Substantia nigra (tissue), 51 donors: ENCODE measurements at places on chromosomes 3 and 15.

DNA sequence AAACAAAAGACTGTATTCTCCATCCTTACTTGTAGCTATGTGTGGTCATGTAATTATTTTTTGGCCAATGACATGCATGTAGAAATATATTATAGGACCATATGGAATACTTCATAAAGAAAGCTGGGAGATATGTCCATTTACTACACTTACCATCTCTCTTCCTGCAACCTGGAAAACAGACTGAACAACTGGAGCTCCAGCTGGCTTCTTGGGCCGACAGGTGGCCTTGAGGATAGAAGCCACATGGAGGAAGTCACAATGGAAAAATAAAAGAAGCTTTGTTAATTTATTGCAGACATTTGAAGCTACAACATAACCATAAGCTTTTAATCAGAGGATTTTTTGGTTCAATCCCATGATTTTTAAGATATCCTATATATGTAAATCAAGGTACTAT is 167.9 kb upstream of the CBLB start:
- DNase-seq: no peak

GRCh38 chr3:113658107-113658506 is 38.3 kb downstream of the USF3 start:
- DNase-seq: no peak

DNA sequence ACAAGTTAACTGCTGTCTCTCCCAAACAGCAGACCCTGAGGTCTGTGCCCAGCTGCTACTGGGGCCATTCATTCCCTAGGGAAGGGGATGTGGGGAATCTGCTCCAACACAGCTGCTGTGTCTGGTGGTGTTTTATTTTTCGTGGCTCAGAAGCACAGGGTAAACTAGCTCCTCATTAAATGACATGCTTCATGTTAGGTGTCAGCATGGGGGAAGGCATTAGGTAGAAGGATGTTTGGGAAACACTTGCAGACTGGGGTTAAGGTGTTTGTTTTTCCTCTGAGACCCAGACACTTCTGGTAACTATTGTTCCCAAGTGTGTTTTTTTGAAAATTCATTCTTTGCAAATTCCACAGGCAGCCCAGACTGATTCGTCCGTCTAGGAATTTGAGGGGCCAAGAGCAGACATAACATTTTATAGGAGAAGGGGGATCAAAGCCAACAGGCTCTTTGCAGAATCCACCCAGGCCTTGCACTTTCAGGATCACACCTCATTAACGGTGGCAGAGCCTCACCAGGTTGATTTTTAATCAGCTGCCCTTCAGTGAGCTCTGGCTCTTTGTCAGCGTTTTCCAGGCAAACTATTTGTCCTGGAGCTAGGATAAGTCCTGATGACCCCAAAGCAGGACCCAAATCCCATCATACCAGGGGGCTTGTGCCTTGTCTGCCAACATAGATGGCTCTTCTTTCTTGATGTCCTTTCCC is 65.4 kb upstream of the ITGA11 start:
- DNase-seq: no peak

DNA sequence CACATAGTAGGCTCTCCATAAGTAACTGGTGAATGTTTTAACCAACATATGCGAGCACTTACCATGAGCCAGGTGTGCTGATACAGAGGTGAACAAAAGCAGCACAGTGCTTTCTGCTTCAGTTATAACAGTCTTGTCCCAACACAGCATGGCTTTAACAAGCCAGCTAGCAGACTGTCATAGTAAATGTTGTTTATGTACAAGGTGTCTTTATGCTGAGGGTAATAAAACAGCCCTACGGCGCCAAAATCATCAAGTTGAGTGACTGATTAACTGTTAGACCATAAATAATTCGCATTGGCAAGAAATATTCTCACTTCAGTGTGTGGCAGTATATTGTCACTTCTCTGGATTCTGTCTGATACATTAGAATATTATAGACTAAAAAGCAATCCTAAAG is 646.0 kb upstream of the CFAP20DC start:
- no peak for DNase-seq

- no peak for DNase-seq
These were observed 49.5 kb downstream of the ARHGAP31 start for GRCh38 chr3:119343719-119344118.

- no peak for DNase-seq
These were observed 92.0 kb downstream of the GABRG3 start for GRCh38 chr15:27062951-27063350.

- DNase-seq: no peak
These were observed 1030.4 kb upstream of the CADM2 start for GRCh38 chr3:83928391-83928790.

DNA sequence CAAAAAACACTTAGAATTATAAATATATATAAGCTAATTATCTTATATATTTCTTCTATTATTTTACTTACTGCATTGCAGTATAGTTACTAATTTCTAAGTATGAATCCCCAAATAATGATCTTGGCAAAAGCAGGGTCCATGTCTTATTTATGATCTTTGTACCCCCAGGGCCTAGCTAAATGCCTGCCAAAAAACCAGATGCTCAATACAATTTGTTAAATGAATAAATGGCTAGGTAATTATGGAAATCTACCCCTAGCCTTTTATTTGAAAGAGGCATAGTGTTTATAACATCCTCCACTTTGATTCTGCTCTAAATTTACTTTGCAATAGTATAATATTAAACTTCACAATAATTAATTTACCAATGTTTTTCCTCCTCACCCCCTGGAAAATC is 69.5 kb downstream of the CSNK1G1 start:
- DNase-seq: no peak

- no peak for DNase-seq
These were observed 56.5 kb downstream of the ST6GAL1 start for GRCh38 chr3:186986816-186987215.

GRCh38 chr3:63855333-63855940 is 8.2 kb downstream of the THOC7 start:
- DNase-seq: no peak

GRCh38 chr3:100873611-100874010 is 119.6 kb downstream of the ABI3BP start:
- DNase-seq: no peak

GRCh38 chr3:77125966-77126365 is 86.1 kb downstream of the ROBO2 start:
- no peak for DNase-seq

DNA sequence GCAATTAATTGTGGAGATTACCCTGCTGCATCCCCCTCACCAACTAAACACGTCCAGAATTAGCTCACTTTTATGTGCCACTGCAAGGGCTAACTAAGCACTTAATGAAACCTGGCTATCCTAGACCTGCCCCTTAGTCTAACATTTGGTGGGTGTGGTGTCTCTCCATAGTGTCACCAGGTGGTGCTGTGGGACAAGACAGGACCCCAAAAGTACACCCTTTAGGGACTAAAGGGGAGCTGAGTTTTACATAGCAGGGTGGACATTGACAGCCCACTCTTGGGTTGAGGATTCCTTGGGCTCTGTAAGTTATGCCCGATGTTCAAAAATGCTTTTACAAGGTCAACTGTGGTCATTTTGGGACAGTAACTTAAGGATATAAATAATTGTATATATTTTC is 5.7 kb downstream of the DUT start:
- no peak for DNase-seq

- no peak for DNase-seq
These were observed 165.4 kb upstream of the DCBLD2 start for GRCh38 chr3:99066863-99067262.

GRCh38 chr3:54374214-54374852 is 252.0 kb downstream of the CACNA2D3 start:
- no peak for DNase-seq

- no peak for DNase-seq
These were observed 33.8 kb downstream of the FAIM start for GRCh38 chr3:138642226-138642926.

DNA sequence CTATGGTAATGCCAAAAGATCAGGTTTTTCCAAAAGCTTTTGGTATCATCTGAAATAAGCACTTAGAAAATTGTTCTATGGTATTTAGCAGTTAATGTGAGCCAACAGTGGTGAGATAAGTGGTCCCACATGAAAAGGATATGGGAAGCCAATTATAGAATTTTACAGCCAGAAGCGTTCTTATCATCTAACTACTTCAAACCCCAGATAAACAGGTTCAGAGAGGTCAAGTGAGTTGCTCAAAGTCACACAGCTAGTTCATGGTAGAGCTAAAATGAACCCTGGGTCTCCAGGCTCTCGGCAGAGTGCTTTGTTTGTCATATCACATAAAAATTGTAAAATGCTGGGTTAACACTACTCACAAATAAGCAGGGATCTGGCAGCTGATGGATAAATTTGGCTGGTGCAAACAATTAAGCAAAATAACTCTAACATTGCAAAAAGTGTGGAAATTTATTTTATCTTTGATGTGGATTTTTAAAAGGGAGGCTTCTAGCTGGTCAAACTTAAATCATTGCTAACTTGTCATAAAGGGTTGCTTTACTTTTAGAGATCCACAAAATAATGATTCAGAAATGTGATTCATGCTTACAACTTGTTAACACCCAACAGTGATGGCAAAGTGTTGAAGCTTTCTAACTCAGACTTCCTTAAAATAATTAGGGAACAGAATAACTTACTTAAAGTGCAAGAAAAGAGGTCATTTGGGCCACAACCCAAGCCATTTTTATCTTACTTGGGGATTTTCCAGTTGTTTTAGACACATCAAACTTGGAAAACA is 202.8 kb upstream of the TBC1D5 start:
- no peak for DNase-seq

GRCh38 chr15:99143655-99144610 is 39.1 kb downstream of the SYNM start:
- DNase-seq: no peak

DNA sequence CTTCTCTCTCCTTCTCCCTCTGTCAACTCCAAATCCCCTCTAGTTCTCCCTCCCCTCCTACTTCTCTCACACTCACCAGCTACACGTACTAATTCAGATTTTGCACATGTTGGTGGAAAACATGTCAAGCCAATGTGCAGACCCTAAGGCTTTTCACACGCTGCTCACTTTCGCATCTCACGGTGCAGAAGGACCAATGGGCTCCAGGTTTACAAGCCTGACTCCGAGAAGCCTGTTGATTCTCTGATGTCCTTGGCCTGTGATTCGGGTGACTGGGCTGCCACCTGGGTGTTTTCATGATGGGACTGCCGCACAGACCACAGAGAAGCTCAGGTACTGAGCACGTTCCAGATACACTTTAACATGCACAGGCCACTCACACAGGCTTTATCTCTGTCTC is 3.7 kb downstream of the FOXL2NB start:
- no peak for DNase-seq

DNA sequence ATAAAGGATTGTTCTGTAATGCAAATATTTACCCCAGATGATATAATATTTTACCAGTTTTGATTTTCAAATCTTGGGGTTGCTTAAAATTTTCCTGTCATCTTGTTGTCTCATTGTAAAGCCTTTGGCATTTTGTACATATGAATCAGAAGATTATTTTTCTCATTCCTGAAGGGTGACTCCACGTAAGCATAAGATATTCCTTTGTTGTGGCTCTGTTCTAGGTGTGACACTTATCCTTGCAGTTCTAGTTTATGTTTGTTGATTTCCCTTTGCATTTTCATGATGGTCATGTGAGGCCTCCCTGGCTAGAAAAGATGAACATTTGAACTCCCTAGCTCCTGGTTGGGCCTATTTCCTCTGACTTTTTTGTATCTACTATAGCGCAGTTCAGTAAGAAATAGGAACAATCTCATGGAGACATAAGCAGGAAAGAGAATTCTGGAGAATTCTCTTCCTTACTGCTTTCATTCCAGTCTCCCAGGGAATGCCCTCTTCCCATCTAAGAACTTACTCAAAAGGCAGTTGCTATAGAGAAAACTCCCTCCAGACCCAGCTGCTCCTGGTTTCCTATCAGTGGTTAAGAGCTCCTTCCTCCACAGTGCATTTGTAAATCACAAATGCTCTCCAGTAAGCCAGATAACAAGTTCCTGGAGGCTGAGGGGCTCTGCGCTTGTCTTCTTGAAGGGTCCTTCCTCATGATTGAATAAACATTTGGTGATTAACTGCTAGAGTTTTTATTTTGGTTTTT is 124.7 kb downstream of the WNT5A start:
- no peak for DNase-seq

- DNase-seq: no peak
These were observed 35.6 kb upstream of the LIPC start for GRCh38 chr15:58396181-58396580.

DNA sequence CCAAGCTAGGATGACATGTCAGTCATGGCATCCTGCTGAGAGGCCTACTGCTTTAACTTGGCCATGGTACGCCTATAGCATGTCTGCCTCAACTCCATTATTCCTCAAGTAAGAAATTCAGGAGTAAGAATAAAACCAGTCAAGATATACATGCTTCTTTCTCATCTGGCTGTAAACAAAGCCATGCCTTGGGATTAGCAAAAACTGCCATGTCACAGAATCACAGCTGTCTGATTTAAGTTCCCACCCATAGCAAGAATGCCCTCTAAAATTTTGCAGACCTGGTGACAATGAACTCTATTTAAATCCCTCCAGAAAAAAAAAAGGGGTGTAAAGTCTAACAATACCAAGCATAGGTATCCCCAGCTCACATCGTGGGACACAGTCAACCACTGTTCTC is 55.6 kb upstream of the ACAN start:
- no peak for DNase-seq

- no peak for DNase-seq
These were observed 46.2 kb downstream of the LIPC start for GRCh38 chr15:58478035-58478434.

DNA sequence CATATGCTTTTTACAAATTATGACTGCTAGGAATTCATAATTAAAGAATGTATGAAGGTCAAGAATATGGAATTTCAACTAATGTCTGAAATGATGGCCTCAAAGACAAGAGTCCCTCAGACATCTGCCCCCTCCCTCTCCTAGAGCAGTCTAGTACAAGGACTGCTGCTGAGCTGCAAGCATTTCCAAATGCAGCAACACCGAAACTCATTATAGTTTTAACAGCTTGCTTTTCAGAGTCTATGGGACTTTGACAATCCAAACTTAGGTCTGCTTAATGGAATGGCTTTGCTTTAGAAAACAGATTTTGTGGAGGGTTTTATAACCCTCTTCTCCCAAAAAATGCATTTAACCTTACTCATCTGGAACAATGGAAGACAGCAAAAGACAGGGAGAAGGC is 115.4 kb downstream of the WDR76 start:
- no peak for DNase-seq

- DNase-seq: no peak
These were observed 150.0 kb downstream of the ZNF609 start for GRCh38 chr15:64610257-64610919.
